ENCODE measurements at places on chromosomes 16 and 17. TPM values are rescaled to one million over a fixed set of nuclear protein-coding genes. Genes with fewer than 3 reads are reported as not detected.

DNA sequence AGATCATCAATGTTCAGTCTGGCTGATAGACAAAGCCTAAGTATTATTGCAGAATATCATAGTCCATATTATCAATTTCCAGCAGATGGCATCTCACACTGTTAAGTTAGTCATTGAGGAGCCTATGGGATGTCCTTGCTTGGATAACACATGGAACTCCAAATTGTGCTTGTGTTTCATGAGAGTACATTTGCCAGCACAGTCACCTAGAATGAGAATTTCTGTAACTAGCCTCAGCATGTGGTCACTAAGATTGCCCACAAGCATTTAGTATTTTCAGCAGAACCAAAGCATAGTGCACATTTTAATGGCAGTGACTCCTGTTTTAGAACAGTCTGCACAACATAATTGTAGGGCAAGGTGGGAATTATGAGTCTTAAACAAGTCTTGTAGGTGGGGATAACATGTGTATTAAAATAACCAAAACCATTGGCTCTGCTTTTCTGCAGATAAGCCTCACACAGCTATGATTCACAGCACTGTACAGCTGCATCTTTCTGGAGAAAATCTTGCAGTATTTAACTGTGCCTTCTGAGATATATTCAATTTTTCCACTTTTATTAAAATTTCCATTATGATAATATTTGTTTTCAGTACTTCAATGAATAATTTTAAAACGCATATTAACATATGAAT, 882.8 kb upstream of the SOX9 start:
- no peak overlapping the region for H3K4me3 ChIP-seq
- no peak for DNase-seq
- H3K4me1 ChIP-seq, result no peaks in the 10 kb centered on the region
- H3K36me3 ChIP-seq, result no peaks in the 10 kb centered on the region

DNA sequence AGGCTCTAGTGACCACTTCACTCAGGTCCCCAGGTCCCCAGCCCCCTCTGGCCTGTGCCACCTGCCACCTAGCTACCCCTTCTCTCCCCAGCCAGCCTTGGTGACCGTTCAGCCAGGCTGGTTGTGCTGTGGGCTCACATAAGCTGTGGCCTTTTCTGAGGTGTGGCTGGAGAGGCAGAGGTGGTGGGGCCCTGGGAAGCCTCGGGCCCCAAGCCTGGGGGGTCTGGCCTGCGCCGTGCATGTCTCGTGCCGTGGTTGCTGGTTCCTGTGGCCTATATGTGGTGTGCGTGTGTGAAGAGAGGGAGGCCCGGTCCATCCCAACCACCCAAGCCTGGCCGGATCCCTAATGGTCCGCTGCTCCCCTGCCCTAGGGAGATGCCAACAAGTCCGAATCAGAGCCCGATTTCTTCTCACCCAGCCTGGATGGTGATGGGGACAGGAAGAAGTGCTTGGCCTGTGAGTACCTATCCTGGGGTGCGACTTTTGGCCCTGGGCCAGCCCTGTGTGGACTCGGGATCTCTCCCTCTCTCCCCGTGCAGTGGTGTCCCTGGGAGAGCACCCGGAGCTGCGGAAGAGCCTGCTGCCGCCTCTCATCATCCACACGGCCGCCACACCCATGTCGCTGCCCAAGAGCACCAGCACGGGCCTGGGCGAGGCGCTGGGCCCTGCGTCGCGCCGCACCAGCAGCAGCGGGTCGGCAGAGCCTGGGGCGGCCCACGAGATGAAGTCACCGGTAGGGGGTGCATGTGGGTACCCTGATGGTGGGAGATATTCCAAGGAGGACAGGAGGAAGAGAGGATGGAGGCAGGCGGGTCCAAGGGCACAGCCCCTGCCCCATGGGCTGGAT, 35.9 kb downstream of the CACNA1G start:
- no peak overlapping the region for H3K27ac ChIP-seq
- peak; percentile 71 for DNase-seq

DNA sequence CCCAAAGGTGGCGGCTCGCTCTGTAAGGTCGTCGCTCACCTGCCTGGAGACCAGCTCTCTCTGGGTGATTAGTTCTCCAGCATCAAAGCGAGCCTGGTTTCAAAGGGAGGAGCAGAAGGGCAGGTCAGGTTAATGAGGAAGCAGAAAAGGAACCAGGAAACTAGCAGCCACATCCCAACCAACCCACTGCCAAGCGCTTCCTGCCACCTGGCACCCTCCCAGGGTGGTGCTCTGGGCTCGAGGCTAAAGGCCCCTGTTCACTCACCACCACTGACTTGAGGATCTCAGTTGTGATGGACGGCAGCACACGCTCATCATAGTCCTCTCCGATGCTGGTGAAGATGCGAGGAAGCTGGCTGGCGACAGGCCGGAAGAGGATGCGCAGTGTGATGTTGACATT, 5.6 kb downstream of the PHB1 start:
- H3K36me3 ChIP-seq, result no peaks in the 10 kb centered on the region
- H3K27me3 ChIP-seq, result no peaks in the 10 kb centered on the region
- H3K4me1 ChIP-seq, result peaks cover 2% of the 10 kb centered on the region
- no peak overlapping the region for H3K4me3 ChIP-seq

GRCh38 chr16:30152517-30152916, 29.5 kb upstream of the MAPK3 start:
- no peaks in the 10 kb centered on the region for H3K4me1 ChIP-seq
- H3K27ac ChIP-seq, result no peak overlapping the region
- H3K27me3 ChIP-seq, result peaks cover 4% of the 10 kb centered on the region
- H3K36me3 ChIP-seq, result peaks cover 4% of the 10 kb centered on the region
- DNase-seq, result no peak

DNA sequence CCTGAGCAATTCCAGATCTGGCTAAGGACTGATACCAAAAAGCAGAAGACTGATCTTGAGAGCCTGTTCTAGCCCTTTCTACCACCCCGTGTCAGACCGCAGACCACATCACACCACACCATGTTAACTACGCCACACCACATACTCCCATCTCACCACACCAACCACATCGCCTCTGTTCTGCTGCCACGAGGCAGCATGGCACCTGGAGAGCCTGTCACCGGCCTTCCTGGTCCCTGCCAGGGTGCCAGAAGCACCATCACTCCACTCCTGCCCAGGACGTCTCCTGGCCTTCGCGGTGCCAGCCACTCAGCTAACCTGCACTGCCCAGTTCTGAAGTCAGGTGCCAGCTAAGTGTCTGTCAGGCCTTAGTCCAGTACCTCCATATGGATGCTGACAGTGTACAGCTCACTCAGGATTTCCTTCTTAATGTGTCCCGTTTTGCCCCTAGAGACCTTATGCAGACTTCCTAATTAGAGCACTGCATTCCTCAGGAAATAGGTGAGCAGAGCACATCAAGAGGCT, 37.2 kb upstream of the BCAR1 start:
- peak overlapping the region; percentile 92 for H3K27ac ChIP-seq
- DNase-seq, result no peak
- peaks cover 6% of the 10 kb centered on the region for H3K27me3 ChIP-seq
- peak overlapping the region; percentile 48 for H3K4me3 ChIP-seq
- H3K36me3 ChIP-seq, result no peaks in the 10 kb centered on the region
- H3K4me1 ChIP-seq, result peaks cover 22% of the 10 kb centered on the region

- no peak overlapping the region for H3K27ac ChIP-seq
- peaks cover 18% of the 10 kb centered on the region for H3K4me1 ChIP-seq
- no peak overlapping the region for H3K4me3 ChIP-seq
- H3K27me3 ChIP-seq, result peaks cover 11% of the 10 kb centered on the region
These were observed 14.5 kb downstream of the UNC13D start for GRCh38 chr17:75829747-75830146.

DNA sequence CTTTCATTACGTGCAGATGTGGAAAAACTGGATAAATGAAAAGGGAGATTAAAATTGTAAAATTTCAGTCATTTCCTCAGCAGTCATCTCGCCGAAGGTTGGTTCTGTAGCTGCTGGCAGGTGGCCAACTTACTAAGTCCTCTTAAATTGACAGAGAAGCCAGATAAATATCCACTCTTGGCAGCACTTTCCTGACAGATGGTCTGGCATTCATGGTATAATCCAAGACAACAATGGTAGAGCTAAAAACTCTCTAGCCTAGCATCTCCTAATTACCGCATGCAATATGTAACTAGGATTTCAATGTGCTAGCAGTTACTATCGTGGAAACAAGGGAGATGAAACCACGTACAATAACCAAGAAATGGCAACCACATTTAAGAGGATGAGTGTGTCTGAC, 306.3 kb downstream of the CNTNAP4 start:
- peaks cover 8% of the 10 kb centered on the region for H3K4me1 ChIP-seq
- H3K27ac ChIP-seq, result no peak overlapping the region

DNA sequence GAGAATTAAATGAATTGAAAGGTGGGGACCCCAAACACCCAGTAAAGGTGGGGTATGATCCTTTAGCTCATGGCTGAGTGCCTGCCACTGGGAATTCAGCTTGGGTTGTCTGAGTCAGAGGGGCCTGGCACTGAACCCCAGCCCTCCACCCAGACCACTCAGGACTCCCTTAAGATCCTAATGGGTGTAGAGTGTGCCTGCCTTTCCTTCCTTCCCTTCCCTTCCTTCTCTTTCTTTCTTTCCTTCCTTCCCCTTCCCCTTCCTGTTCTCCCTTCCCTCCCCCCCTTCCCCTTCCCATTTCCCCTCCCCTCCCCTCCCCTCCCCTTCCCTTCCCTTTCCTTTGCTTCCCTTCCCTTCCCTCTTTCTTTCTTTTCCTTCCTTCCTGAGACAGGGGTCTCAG, 29.9 kb upstream of the GNA13 start:
- peaks cover 6% of the 10 kb centered on the region for H3K4me1 ChIP-seq
- no peak overlapping the region for H3K4me3 ChIP-seq
- H3K27me3 ChIP-seq, result no peaks in the 10 kb centered on the region
- no peak overlapping the region for H3K27ac ChIP-seq

GRCh38 chr17:60089096-60089806, 10.5 kb upstream of the HEATR6 start:
- H3K4me3 ChIP-seq, result no peak overlapping the region
- peaks cover 13% of the 10 kb centered on the region for H3K36me3 ChIP-seq
- peaks cover 10% of the 10 kb centered on the region for H3K4me1 ChIP-seq
- DNase-seq, result no peak

GRCh38 chr17:17495536-17496188, 533 bp downstream of the RASD1 start:
- H3K36me3 ChIP-seq, result peaks cover 4% of the 10 kb centered on the region
- DNase-seq, result no peak
- peak overlapping the region; percentile 100 for H3K4me3 ChIP-seq
- peaks cover 40% of the 10 kb centered on the region for H3K27me3 ChIP-seq
- H3K27ac ChIP-seq, result peak overlapping the region; percentile 100

GRCh38 chr16:11229906-11230305, 26.1 kb downstream of the SOCS1 start:
- H3K4me3 ChIP-seq, result no peak overlapping the region
- no peak overlapping the region for H3K27ac ChIP-seq
- peaks cover 6% of the 10 kb centered on the region for H3K27me3 ChIP-seq
- no peaks in the 10 kb centered on the region for H3K36me3 ChIP-seq
- no peak for DNase-seq

DNA sequence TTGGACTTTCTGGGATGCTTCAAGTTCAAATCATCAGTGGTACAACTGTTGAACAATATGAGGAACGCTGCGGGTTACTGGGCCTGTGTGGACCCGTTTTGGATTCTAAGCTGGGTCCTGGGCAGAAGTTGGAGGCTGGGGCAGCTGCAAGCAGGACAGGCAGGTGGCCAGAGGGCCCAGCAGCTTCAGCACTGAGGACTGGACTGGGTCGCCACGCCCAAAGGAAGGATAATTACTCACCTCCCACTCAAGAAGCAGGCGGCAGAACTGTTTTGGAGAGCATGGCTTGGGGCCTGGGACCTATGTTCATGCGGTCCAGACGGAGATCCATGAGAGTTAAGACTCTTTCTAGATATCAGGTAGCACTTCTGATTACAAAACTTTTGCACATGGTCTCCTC, 1.5 kb upstream of the ZNHIT3 start:
- H3K36me3 ChIP-seq, result peaks cover 11% of the 10 kb centered on the region
- H3K4me1 ChIP-seq, result peaks cover 21% of the 10 kb centered on the region
- DNase-seq, result no peak
- peaks cover 13% of the 10 kb centered on the region for H3K27me3 ChIP-seq
- peak overlapping the region; percentile 49 for H3K4me3 ChIP-seq

- H3K27ac ChIP-seq, result no peak overlapping the region
- peaks cover 9% of the 10 kb centered on the region for H3K27me3 ChIP-seq
- H3K4me1 ChIP-seq, result peaks cover 16% of the 10 kb centered on the region
- DNase-seq, result peak; percentile 3
These were observed 13.5 kb upstream of the C16orf95 start for GRCh38 chr16:87330646-87331045.

DNA sequence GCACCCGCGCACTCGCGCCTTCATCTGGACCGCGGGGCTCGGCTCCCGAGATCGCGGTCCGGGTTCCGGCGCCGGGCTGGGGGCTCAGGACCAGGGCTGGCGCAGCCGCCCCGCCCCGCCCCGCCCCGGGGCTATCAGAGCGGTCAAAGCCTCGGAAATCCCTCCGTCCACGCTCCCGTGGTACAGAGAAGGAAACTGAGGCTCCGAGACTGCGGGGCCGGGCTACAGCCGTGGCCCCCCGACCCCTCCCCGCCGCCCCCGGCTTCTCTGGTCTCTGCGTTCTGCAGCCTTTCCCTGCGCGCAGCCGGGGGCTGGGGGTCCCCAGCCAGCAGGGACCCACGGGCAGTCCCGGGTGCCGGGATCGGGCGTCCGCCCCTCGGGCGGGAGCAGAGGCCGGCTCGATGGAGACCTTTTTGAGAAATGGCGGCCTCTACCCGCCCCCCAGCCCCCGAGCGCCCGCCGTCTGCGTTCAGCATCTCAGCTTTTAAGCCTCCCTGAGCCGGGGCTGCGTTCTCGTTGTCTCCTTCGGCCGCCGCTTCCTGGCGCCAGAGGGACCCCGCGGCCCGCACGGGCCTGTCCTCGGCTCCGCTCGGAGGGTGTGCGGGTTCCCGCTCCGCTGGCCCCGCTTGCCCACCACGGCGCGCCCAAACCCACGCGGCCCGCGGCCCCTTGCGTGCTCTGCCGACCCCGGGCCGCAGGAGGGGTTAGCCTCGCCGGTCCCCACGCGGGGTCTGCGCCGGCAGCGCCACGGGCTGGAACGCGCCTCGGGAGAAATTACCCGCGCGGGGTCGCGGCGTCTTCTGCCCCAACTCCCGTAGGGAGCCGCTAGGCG, 1.5 kb upstream of the NPTX1 start:
- peaks cover 20% of the 10 kb centered on the region for H3K27me3 ChIP-seq
- H3K4me3 ChIP-seq, result no peak overlapping the region
- H3K27ac ChIP-seq, result no peak overlapping the region
- peak; percentile 85 for DNase-seq
- H3K4me1 ChIP-seq, result peaks cover 6% of the 10 kb centered on the region

The KRT15 gene
- total RNA-seq, result not detected

The KRTAP4-9 gene
- not detected for total RNA-seq

The KRTAP2-3 gene
- total RNA-seq, result not detected

The NPB gene
- total RNA-seq, result 0.96 TPM

The RIPOR1 gene
- total RNA-seq, result 191 TPM

The SMIM5 gene
- total RNA-seq, result 0.20 TPM

The ABCC12 gene
- not detected for total RNA-seq

The BCO1 gene
- total RNA-seq, result not detected

Data from glutamatergic neuron (in vitro differentiated cells).